ENCODE measurements at places on chromosomes 4 and X.

GRCh38 chr4:36088542-36088941, 155.8 kb downstream of the ARAP2 start:
- DNase-seq = no peak

GRCh38 chr4:15543537-15544247, 74.0 kb downstream of the CC2D2A start:
- no peak for DNase-seq

DNA sequence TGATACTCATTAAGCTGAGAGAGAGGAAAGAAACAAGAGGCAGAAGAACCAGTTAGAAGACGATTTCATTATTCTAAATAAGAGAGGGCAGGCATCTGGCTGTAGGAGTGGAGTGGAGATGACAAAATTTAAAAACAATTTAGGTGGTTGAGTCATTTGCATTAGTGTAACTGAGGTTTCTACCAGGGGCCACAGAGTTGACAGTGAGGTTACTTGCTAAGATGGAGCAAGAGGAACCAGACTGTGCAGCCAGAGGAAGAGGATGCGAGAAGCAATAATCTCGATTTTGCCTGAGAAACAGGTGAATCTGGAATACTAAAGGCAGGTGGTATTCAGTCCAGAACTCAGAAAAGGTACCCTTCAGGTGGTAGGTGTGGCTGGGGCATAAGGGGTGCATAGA, 491.9 kb downstream of the MID1IP1 start:
- DNase-seq = no peak

DNA sequence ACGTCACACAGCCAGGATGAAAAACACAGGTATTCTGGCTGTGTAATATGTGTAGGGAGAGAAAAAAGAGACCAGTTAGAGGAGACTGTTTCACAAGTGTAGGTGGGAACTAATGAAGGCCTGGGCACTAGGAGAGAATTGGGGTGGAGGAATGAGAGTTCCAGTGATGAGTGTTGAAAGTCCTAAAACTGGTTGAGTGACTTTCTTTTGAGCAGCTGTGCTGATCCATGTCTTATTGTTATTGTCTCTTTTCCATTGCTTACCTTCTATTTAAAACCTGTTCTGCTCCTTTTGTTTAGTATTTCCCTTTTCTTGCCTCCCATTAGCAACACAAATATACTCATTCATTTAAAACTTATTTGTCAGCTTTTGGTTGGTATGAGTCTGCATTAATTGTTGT, 88.7 kb downstream of the PDLIM5 start:
- DNase-seq = no peak

DNA sequence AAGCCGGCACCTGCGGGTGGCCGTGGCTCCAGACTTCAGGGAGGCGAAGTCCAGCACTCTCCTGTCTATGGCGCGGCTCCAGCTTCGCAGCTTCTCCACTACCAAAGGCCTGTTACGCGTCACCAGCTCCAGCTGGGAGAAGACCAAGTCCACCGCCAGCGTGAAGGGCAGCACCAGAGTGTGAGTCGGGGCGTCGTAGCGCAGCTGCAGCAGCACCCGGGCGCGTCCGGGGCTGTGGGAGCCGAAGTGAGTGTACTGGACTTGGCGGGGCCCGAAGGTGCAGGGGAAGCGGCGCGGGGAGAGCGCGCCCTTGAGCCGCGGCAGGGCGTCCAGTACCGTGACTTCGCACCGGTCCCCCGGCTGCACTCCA, 444 bp downstream of the FREM3 start:
- DNase-seq = no peak

GRCh38 chr4:2047781-2048581, 11.1 kb upstream of the NAT8L start:
- no peak for DNase-seq

- DNase-seq = no peak
These were observed 350.8 kb upstream of the KLF3 start for GRCh38 chr4:38313175-38313574.

- no peak for DNase-seq
These were observed 8.2 kb upstream of the CASK start for GRCh38 chrX:41931591-41931990.

DNA sequence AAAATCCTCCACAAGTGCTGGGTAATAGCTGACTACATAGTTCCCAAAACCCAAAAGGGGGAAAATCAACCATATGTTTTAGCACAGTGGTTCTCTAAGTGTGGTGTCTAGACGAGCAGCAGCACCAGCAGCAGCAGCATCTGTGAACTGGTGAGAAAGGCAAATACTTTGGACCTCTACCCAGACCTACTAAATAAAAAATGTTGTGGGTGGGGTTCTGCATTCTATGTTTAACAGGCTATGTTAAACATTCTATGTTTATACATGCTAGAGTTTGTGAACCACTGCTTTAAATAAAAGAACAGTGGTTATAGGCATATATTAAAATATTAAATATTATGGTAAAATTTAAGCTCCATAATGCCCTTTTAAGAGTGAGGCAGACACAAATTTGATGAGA, 1004.9 kb upstream of the GRID2 start:
- no peak for DNase-seq

- DNase-seq = no peak
These were observed 632 bp downstream of the CCSER1 start for GRCh38 chr4:90127706-90128345.

DNA sequence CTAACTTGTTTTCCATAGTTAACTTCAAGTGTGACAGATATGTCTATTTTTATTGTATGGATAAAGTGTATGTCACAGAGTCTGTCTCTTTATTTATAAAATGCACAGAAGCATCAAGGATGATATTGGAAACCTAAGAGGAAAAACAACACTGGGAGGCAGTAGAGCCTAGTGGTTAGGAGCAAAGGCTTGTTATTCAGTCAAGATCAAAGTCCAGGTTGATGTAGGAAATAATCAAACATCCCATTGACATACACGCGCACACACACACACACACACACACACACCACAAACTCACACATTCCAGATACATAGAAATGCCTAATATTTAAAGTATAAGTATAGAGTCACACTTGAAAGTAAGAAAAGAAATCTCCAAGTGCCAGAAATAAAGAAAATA, 206.8 kb downstream of the CHRDL1 start:
- no peak for DNase-seq

DNA sequence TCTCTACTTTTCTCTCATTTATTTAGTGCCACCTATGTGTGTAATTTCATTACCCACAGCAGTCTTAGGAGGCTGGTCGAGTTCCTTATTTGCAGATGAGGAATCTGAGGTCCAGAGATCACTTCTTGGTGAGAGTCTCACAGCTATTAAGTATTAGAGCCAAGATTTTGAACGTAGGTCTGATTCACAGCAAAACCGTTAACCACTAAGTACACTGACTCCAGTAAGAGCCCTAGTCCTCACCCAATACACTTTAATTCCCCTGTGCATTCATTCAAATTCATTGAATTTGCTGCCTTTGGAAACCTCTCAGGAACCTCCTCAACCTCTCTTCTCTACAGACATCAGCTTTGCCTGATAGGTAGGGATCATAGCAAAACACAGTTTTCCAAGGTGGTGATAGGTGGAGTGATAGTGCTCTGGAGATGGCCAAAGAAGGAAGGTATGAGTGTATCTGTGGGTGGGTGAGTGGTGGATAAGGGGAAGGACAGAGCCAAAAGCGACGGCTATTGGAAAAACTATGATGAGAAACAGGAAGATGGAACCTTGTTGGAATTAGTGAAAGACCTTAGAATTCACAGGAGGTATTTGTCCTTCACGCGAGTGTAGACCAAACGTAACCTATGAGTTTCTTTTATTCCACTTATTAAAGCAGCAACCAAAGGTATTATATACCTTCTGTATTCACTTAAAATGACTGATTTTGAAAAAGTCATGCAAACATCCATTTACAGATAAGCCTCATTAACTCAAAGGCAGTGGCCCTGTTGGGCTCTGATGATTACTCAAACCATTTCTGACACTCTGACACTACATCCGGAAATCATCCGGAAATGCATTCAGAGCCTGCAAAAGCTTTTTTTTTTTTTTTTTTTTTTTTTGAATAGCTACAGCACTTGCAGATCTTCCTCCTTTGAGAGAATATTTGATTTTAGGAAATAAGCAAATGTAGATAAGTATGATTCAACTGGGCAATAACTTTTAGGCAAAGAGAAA, 6.3 kb downstream of the FMR1 start:
- peak; percentile 38 for DNase-seq

DNA sequence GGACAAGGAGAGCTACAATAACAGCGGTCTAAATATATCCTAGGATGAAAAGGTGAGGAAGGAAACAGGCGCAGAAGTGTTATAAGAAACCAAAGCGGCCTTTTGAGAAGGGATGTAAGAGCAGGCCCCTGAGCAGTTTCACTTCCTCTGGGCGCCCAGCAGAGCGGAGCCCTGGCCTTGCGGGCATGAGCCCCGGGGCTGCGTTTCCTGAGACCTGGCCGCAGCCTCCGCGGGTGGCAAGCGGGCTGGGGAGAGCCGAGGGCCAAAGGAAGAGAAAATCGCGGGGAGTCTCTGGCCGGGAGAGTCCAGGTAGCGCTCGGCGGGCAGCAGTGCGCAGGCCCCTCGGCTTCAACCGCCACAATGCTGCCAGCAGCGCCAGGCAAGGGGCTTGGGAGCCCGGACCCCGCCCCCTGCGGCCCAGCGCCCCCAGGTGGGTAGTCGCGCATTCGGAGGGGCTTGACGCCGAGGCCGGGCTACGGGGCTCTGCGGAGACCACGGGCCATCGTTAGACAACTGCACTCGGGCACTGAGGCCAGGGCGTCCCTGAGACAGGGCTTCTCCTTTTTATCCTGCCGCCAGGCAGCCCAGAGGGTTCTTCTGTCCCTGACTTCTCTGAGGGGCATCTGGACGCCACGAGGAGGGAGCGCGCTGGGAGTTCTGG, at the start of gene BANK1:
BANK1 (plus strand) TSS at position 210 of the 661 bp plus-strand sequence; CDS start at position 361, 151 bp downstream.
- peak; percentile 5 for DNase-seq

DNA sequence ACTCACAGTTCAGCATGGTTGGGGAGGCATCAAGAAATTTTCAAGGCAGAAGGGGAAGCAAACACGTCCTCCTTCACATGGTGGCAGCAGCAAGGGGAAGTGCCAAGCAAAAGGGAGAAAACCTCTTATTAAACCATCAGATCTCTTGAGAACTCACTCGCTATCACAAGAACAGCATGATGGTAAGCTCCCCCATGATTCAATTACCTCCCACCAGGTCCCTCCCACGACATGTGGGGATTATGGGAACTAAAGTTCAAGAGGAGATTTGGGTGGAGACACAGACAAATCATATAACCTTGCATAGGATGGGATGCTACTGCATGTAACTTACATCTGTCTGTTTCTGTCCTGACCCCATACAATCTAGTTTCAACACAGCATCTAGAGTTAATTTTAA, 511.8 kb upstream of the ARX start:
- DNase-seq = no peak

DNA sequence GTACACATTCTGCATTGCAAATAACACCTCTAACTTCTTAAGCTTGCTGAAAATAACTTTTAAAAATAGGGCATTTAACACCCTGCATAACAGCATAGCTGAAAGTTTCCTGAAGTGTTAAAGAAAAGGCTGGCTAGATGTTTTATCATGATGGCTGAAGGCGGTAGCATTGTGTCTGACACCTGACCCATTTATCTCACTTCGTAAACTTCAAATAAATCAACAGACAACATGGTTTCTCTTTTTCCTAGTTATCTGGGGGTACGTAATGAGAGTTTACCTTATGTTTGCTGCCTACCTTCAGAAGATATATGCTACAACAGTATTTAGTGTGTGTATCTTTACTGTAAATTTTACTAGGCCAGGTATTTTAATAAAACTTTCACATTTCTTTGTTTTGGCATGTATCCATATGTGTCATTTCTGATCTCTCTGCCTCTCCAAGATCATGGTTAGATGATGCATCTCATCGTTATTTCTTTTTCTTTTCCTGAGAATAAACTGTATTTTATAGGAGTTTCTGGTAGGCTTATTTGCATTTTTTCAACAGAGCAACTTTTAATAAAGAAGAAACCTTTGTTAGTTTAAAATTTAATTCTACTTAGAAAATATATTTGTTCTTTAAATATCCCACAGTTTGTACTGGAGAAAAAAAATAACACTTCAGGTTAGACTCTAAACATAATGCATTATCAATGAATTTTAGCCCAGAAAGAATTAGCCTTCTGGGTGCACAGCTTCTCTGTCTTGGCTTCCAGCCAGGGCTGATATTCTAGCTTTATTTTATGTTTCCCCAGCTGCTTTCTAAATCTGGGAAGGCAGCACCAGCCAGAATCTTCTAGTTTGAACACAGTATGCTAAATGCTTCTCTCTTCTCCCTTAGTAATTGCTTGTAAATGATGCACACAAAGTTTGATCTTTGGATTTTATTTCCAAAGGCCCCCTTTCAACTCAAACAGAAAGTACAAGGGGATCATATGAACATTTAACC, 2.9 kb downstream of the NDST4 start:
- DNase-seq = peak; percentile 62

GRCh38 chr4:1195891-1196401, 23.6 kb upstream of the SPON2 start:
- no peak for DNase-seq

- peak; percentile 39 for DNase-seq
These were observed 15.4 kb downstream of the FAM9C start for GRCh38 chrX:13028871-13029636.

DNA sequence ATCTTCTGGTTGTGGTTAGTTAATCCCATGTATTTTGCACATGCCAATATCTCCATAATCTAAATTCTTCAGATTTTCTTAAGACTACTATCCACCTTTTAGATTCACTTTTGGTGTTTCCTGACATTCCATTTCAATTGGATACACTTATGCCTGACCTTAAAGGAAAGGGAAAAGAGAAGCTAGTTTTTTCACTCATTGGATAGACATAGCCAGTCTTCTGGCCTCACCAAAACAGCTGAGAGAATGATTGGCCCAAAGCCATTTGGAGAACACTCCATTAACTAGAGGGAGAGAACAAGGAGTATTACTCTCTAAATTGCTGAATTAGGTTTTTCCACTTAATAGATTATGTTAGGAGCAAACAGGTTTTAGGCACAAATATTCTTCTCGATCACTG, 4.0 kb downstream of the PRPS1 start:
- DNase-seq = peak; percentile 27

- no peak for DNase-seq
These were observed 218.8 kb downstream of the MGST2 start for GRCh38 chr4:139884438-139884837.

GRCh38 chr4:117164338-117164737, 79.0 kb upstream of the TRAM1L1 start:
- DNase-seq = peak; percentile 23

GRCh38 chrX:9797384-9798360, 11.4 kb downstream of the SHROOM2 start:
- no peak for DNase-seq

DNA sequence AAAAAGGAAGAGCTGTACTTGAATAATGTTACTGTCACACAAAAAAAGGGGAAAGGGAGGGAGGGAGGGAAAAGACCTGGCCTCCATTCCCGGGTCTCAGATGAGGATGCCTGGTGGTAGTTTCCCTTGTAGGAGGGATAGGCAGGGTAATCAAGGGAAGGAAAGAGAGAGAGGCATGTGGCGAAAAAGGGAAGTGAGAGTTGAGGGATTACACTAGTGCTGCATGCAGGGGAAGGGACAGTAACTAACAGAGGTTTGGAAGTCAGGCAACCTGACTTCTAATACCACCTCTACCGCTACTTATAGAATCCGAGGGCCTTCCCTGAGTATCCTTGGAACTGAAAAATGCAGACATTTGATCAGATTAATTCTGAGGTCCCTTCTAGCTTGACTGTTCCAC, 821.7 kb upstream of the FTHL17 start:
- DNase-seq = no peak

Data from LHCN-M2 (cell line).